Pericardium fibroblast (primary cell): ENCODE measurements at places on chromosomes 11 and 22. TPM values are rescaled to one million over a fixed set of nuclear protein-coding genes. Genes with fewer than 3 reads are reported as not detected.

The F2 gene
- not detected in 2 replicates for total RNA-seq

The CARD10 gene
- 5.6 and 9.1 TPM in 2 replicates for total RNA-seq

The HPX gene
- not detected in 2 replicates for total RNA-seq

The ALG12 gene
- 15.7 and 23.0 TPM in 2 replicates for total RNA-seq

The APOA5 gene
- total RNA-seq, result not detected in 2 replicates

The GPHA2 gene
- total RNA-seq, result 0.35 TPM in 1 of 2 replicates, not detected in the other

The SLC22A8 gene
- total RNA-seq, result not detected in 2 replicates

The MMP7 gene
- total RNA-seq, result not detected in 2 replicates

The POTEH gene
- total RNA-seq, result not detected in 2 replicates

The SCARF2 gene
- 42.2 and 55.3 TPM in 2 replicates for total RNA-seq

The TRIM51 gene
- not detected in 2 replicates for total RNA-seq

The PRRG4 gene
- total RNA-seq, result not detected in 2 replicates

The OPCML gene
- total RNA-seq, result under 0.01 TPM in 1 of 2 replicates, not detected in the other

The ZP1 gene
- total RNA-seq, result 0.34 and 0.93 TPM in 2 replicates

The ANO1 gene
- total RNA-seq, result 0.35 and 0.43 TPM in 2 replicates

The P2RY2 gene
- not detected in 2 replicates for total RNA-seq

The TRIOBP gene
- total RNA-seq, result 157 and 214 TPM in 2 replicates

The CNTN5 gene
- total RNA-seq, result 0.12 TPM in 1 of 2 replicates, not detected in the other

The MMP11 gene
- 9.6 and 12.3 TPM in 2 replicates for total RNA-seq

The UBQLNL gene
- total RNA-seq, result not detected in 2 replicates

The GLYAT gene
- total RNA-seq, result not detected in 2 replicates

The OR8K1 gene
- not detected in 2 replicates for total RNA-seq

The TP53I11 gene
- total RNA-seq, result 157 and 283 TPM in 2 replicates

The C22orf31 gene
- not detected in 2 replicates for total RNA-seq

The MS4A12 gene
- not detected in 2 replicates for total RNA-seq

The SMTNL1 gene
- total RNA-seq, result not detected in 2 replicates

The RGL4 gene
- total RNA-seq, result not detected in 2 replicates

The CDHR5 gene
- not detected in 2 replicates for total RNA-seq

The CDC42EP1 gene
- total RNA-seq, result 118 and 169 TPM in 2 replicates

The TRIM49 gene
- total RNA-seq, result not detected in 2 replicates

The KCTD14 gene
- 0.26 and 2.6 TPM in 2 replicates for total RNA-seq

The APOL1 gene
- total RNA-seq, result 2.8 and 6.1 TPM in 2 replicates

The TMEM191C gene
- total RNA-seq, result 0.23 and 0.51 TPM in 2 replicates
